ENCODE measurements at places on chromosomes 5 and 9. TPM values are rescaled to one million over a fixed set of nuclear protein-coding genes. Genes with fewer than 3 reads are reported as not detected.

GABRP gene
- total RNA-seq = not detected

PAX5 gene
- 1.9 TPM for total RNA-seq

PCDHA1 gene
- total RNA-seq = not detected

FUT7 gene
- 0.42 TPM for total RNA-seq

PFN3 gene
- total RNA-seq = not detected

All from CD8-positive, alpha-beta T cell (primary cell).